ENCODE measurements at places on chromosomes 3 and 15.

GRCh38 chr3:99753268-99753975 lies 64.2 kb upstream of the CMSS1 start:
- DNase-seq = peak; percentile 83

DNA sequence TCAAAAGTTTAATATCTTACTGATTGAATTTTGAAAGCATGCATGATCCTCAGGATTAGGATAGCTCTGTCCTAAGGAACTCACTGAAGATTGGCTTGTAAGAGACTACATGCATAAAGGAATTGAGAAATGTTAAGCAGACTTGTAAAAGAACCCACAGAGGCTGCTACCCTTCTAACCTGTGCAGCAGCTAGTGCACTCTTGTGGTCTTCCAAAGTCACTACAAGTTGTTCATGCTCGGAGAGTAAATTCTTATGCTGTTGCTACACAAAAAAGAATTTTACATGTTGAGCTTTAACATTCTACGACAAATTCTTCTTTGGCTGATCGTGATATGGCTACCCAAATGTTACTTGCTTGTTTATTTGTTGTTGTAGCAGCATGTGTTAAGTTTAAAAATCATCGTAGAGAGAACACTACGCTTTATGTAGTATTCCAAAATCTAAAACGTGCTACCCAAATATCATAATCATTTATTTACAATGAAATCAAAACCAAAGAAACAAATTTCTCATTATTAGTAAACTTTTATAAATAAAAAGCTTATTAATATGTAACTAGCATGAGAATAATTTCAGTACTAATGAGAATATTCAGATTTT lies 55.0 kb downstream of the GOLIM4 start:
- peak; percentile 61 for DNase-seq

DNA sequence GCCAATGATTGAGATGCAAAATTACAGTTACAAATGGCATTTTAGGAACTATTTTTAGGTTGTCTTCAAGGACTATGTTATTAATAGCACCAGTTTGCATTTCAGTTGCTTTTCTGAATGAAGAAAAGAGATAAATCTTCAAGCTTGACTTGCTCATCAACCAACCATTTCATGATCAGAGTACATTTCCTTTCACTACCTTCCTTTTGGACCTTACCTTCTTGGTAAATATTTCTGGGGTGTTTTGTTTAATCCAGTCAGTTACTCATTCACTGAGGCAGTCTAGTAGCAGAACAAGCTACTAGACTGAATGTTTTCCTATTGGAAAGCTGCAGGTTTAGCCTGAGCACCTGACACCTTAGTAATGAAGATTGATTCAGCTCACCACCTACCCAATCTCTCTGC lies 8.2 kb downstream of the SLC27A2 start:
- DNase-seq = no peak

DNA sequence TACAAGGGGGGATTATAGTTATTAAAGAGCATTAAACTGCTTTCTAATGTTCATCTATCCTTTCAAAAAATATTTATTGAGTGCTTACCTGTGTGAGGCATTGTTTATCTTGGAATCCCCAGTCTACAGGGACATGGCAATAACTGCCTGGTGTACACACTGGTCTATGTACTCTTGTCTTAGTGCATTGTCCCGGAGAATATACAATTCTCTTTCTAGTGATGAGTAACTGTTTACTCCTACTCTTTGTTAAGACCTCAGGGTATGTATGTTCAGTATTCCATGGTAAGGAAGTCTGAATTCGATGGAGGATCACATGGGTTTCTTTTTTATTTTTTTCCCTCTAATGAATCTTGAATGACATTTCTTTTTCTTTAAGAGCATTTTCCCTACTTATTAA lies 772.4 kb upstream of the NR2F2 start:
- peak; percentile 11 for DNase-seq

DNA sequence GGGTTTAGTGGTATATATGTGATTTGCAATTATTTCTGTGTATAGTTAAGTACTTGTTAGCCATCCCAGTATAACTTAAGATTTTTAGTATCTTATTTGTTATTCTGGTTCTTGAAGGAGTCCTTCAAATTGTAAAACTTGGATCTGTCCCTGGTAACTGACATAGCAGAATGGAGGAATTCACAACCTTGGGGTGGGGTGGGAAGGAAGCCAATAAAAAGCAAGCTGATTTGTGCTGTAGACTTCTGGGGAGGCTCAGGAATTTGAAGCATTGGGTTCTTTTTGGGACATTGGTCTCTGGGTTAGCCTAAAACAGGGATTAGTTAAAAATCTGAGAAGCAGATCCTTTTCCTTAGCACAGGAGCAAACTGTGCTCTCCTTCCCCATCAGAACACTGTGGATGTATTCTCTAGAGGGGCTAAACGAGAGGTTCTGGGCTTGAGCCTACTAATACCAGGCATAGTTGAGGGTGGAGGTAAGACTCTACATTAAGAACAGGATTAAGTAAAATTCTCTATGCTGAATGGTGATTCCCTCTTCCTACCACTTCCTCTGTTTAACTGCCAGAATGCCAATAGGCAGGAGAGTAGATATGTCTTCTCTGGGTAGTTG lies 42.2 kb downstream of the GMPS start:
- DNase-seq = peak; percentile 40

GRCh38 chr15:78179286-78179840 lies 30.2 kb downstream of the IDH3A start:
- DNase-seq = no peak

Measured in fibroblast of skin of right quadriceps (primary cell).